ENCODE measurements at places on chromosomes 4 and X.

DNA sequence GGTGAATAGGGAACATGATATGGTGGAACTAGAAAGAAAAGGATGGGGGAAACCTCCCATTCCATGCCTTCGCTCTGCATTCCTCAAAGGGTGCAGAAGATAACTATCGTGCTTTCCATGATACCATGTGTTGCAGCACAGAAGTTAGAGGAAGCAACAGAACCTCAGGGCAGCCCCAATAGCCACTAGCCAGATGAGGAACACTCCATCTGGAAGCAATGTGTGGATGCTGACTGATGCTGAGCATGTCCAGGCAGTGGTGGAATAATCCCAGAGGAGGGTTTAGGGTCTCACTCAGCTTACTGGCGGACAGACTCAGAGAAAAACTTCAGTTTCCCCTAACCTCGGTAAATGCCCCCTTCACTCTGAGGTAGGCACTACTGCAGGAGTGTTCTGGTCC lies 7.5 kb downstream of the SMIM10 start:
- no peak for DNase-seq

- no peak for DNase-seq
Observed at GRCh38 chr4:177265729-177266128, 43.9 kb upstream of the NEIL3 start.

- no peak for DNase-seq
Observed at GRCh38 chr4:157889788-157890187, 283.0 kb downstream of the GASK1B start.

GRCh38 chr4:100100985-100101384 lies 89.3 kb downstream of the DDIT4L start:
- no peak for DNase-seq
